Tibial artery (tissue), 4 donors: ENCODE measurements at places on chromosomes 11 and 22.

- DNase-seq, result no peak
Measured at GRCh38 chr11:21511835-21512440, 680.9 kb upstream of the ANO5 start.

DNA sequence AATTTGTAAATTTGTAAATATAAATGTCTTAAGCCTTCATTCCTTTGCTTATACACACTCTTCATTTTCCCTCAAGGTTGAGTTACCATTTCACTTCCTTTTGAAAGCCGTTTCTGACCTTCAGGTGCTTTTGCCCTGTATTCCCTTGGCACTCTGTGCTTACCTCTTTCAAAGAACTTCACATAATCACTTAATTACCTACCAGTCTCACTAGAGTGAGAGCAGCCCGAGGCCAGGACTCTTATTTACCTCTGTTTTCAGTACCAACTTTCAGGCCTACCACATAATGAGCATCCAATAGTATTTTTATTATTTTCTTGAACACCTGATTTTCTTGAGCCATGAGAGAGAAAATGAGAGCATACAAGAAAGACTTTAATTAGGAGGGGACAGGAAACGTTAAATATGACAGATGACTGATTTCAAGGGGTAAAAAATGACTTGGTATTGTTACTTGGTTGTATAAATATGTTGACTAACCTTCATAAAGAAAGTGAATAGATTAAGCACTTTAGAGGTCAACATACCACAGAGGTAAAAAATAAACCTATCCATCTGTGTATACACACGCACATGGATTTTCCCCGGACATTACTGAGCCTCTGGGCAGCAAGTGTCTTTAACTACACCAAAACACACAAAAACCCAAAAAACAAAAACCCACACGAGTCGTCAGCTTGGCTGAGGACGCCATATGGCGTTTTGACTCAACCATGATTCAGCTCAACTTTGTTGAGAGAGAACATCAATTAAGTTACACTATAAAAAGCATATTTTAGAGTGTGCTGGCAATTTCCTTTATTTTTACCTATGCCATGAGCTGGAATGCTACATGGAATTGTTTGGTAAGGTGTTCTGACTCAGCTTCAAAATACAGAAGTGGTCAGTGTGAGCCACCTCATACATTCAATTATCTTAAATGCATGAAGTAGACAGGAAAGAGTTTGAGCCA, 7.6 kb downstream of the ATXN10 start:
- no peak for DNase-seq

DNA sequence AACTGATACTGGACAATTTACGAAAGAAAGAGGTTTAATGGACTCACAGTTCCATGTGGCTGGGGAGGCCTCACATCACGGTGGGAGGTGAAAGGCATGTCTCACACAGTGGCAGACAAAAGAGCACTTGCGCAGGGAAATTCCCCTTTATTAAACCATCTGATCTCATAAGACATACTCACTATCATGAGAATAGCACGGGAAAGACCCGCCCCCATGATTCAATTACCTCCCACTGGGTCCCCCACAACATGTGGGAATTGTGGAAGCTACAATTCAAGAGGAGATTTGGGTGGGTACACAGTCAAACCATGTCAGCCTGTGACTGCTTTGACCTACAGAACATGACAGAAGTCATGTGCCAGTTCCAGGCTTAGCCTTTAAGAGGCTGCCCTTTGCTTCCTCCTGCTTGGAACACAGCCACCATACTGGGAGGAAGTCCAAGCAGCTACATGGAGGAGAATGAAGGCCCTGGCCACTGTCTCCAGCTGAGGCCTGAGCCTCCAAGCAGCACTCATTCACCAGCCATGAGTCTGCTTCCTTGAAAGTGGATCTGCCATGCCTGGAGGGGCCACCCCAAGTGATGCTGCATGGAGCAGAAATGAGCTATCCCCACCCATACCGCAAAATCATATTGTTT, 10.9 kb upstream of the GAL start:
- DNase-seq, result no peak

- no peak for DNase-seq
Measured at GRCh38 chr11:113705871-113706655, at the start of gene TMPRSS5. TSS of gene TMPRSS5 (minus strand) at chr11:113706308. CDS start at chr11:113706224, 84 bp downstream.

DNA sequence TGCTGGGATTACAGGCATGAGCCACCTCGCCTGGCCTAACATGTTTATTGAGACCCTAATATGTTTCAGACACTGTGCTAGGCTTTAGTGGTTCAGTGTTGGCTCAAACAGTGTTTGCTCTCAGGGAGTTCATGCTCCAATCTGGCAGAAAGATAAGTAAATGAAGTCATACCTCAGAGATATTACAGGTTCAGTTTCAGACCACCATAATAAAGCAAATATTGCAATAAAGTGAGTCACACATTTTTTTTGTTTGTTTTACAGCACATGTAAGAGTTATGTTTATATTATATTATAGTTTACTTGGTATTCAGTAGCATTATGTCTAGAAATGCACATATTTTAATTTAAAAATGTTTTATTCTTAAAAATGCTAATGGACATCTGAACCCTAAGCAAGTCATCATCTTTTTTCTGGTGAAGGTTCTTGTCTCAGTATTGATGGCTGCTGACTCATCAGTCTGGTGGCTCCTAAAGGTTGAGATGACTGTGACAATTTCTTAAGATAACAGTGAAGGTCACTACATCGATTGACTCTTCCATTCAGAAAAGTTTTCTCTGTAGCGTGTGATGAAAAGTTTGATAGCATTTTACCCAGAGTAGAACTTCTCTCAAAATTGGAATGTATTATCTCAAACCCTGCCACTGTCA, 243.0 kb upstream of the ANO5 start:
- no peak for DNase-seq

DNA sequence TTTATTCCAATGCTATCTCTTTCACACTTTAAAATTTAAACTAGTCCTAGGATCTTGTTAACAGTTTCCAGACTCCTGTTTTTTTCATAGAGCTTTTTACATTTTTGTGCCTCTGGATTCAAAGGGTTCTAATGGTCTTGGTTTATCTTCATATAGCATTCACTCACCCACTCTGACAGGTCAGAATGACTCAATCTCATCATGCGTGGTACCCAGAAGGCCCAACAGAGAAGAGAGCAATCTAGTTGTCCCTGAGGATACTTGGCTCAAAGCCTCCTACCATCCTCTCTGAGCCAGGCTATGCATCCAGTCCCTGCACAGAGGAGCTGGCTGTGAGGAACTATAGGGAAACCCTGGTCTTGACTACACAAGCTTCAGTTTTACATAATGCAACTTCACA, 27.5 kb downstream of the MAML2 start:
- no peak for DNase-seq

- peak; percentile 77 for DNase-seq
Measured at GRCh38 chr22:35921777-35922176, 106.8 kb downstream of the RBFOX2 start.

GRCh38 chr11:80773919-80774318, 1333.1 kb upstream of the TENM4 start:
- DNase-seq, result no peak

GRCh38 chr11:78532991-78533390, 41.7 kb downstream of the NARS2 start:
- DNase-seq, result no peak

- DNase-seq, result no peak
Measured at GRCh38 chr11:40045312-40045711, 1414.1 kb downstream of the LRRC4C start.

DNA sequence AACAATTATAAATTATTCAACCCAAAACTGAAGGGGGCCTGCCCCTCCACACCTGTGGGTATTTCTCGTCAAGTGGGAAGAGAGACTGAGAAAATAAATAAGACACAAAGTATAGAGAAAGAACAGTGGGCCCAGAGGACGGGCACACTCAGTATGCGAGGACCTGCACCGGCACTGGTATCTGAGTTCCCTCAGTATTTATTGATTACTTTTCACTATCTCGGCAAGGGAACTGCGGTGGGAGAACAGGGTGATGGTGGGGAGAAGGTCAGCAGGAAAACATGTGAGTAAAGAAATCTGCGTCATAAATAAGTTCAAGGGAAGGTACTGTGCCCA, 3.2 kb downstream of the C11orf54 start:
- no peak for DNase-seq

DNA sequence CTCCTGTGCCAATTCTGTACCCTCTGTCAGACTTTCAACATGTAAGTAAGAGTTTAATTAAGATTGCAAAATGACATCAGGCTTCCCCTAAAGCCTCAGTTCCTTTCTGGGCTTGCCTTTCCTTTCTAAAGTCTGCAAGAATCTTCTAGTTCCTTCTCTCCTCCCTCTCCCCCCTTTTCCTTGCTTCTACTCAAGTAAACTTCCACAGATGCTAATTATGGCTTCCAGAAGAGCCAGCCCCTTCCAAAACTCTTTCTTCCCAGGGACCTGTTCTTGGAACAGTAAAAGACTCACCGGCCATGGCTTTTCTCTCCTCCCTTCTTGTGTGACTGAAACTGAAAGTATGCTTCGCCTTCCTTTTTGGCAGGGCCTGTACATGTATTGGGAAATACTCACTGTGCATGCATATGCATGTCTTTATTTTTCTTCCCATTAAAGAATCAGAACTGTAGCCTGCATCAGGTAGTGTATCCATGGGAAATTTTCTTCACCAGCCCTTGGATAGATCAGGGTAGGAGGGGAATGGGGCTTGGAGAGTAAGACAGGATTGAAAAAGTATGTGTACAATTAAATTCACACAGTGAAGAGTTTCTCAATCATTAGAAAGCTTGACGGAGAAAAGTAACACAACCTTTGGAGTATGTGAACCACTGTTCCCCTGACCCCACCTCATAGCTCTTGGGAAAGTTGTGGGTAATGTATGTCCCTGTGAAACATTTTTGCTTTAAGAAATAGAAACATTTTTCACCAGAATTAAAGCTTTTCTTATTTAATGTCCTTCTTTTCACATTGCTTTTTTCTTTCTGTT, at the start of gene CASP1:
Gene CASP1, minus strand, starts transcription at position 332 of the 808 bp plus-strand sequence. Its CDS starts 31 bp downstream, at position 301.
- peak; percentile 31 for DNase-seq

- peak; percentile 85 for DNase-seq
Measured at GRCh38 chr11:114154271-114155047, 94.9 kb downstream of the ZBTB16 start.

DNA sequence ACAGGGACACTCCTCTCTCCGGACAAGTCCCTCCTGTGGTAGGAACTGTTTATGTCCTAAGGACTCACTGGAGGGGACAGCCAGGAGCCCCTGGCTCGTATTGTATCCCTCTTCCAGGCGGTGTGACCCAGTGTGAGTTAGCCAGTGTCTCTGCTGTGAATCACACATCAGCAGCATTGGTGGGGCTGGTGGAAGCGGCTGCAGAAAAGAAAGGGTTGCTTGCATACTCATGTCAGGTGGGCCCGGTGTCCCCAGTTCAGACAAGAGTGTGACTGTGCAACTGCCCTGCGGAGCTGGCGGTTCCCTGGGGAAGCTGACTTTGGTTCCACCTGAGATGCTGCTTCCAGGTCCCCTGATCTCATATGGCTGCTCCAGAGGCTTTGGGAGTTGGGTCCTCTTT, 99.4 kb downstream of the ZBTB16 start:
- no peak for DNase-seq

- DNase-seq, result no peak
Measured at GRCh38 chr11:19849947-19850593, 137.4 kb downstream of the NAV2 start.

- no peak for DNase-seq
Measured at GRCh38 chr11:125305345-125305744, 140.8 kb downstream of the PKNOX2 start.

- no peak for DNase-seq
Measured at GRCh38 chr11:128349650-128350299, 237.6 kb downstream of the ETS1 start.

- no peak for DNase-seq
Measured at GRCh38 chr11:69114811-69115523, 40.8 kb upstream of the SMIM38 start.

DNA sequence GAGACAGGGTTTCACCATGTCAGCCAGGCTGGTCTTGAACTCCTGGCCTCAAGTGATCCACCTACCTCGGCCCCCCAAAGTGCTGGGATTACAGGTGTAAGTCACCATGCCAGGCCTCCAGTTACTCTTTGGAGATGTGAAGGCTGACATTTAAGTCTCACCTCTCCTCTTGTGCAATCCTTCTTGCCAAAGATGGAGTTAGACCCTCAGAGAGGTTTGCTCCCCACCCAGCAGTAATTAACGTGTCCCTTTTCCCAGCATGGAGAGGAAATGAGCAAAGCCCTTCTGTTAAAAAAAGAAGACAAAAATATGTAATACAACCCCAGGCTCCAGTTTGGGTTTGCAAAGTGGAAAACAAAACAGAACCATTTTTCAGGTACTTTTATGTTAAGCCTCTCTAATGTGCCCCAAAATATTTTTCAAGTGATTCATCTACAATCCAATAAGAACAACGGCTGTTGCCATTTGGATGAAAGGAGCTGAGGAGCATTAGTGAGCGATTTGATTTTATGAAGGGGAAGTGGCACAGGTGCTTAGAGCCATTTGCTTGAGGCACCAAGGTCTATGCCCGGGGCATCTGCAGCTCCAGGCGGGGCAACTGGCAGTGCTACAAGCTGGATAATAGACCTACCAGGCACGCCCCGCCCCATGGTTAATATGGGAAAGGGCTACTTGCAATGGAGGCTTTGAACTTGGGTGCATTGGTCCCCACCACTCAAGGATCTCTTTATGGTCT, 57.2 kb downstream of the GRIK4 start:
- no peak for DNase-seq

GRCh38 chr11:8672346-8672745, 10.1 kb downstream of the TRIM66 start:
- no peak for DNase-seq

DNA sequence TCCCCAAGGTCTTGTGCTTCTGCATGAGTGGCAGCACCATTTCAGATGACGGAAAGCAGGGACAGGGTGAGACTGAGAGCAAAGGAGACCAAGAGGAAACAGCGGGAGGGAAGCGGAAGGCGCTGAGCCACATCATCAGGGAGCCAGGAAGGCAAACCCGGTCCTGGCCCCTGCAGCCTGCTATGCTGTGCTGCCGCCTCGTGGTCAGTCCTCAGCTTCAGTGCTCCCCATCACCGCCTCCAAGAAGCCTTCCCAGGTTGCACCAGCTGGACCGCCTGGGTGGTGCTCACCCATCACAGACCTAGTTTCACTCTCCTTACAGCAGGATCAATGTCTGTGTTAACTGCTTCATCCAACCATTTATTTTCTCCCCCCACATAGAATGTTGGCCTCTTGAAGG, 73.0 kb upstream of the PHF21B start:
- no peak for DNase-seq

DNA sequence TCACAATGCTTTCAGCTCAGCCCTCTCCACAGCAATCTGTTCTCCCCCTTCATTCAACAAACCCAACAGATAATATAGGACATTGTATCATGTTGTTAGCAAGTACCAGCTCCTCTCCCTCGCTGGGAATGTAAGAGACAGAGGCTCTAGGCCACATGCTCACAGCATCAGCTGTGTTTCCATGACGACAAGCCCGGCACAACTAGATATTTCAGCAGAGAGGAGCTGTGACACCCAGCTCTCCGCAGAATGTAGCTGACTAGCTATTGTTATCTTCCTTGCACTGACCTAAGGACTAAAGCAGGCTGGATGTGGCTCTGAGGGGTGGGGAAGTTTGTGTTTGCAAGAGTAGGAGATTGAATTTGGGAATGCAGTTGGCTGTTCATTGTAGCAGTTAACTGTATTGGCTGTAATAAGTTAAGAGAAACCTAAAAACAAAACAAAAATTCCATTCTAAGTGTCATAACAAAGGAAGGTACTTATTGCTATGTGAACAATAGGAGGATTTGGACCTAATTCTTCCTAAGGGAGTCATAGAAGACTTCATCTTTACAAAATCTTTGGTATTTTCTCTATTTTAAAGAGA, 28.0 kb upstream of the RRAS2 start:
- no peak for DNase-seq

- no peak for DNase-seq
Measured at GRCh38 chr11:30260813-30261212, 30.0 kb downstream of the FSHB start.

- no peak for DNase-seq
Measured at GRCh38 chr22:38837414-38837928, 6.4 kb downstream of the NPTXR start.
